Astrocyte (in vitro differentiated cells and primary cell): ENCODE measurements at places on chromosomes 12 and 14.

GRCh38 chr14:104856869-104857860 is 7.9 kb upstream of the CEP170B start:
- DNase-seq: no peak

- no peak for DNase-seq
These were observed 788 bp upstream of the ASIC1 start for GRCh38 chr12:50056639-50056976.

DNA sequence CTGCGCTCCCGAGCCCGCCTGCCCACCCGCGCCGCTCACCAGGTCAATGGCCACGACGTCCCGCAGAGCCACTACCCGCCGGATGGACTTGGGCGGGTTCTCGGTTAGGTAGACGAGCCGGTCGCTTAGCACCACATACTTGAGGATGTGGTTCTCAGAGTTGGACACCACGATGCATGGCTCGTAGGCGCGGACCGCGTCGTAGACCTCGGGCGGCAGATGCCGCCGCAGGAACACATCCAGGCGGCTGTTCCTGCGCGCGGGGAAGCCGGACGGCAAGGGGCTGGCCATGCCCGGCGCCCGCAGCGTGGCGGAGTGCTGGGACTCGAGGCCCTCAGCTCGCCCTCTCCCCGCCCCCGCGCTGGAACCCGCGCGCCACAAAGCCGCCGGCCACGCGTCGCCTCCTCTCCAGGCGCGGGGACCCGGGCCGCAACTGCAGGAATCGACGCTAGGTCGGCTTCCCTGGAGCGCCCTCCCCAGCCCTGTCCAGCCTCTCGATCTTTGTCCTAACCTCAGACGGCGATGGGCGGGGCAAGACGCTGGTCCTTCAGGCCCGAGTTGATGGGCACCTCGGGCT is at the start of gene C12orf56:
TSS of gene C12orf56 (minus strand) at position 484 of the 577 bp plus-strand sequence. CDS start at position 291, 193 bp downstream.
- DNase-seq: peak; percentile 27

DNA sequence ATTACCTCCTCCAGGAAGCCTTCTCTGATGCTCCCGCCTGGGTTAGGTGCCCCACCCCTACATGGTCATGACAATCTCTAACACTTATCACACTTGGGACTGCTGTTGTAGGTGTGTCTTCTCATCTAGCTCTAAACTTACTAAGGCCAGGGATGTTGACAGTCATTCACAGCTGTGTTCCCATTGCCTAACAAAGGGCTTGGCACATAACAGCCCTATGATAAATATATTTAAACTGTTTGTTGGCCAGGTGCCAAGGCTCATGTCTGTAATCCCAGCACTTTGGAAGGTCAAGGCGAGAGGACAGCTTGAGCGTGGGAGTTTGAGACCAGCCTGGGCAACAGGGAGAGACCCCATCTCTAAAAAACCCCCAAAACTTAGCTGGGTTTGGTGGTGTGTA is 98.8 kb upstream of the RGS6 start:
- no peak for DNase-seq
